ENCODE measurements at places on chromosomes 3 and 15. TPM values are rescaled to one million over a fixed set of nuclear protein-coding genes. Genes with fewer than 3 reads are reported as not detected.

DISP2 gene
- total RNA-seq, result 0.54 TPM

REC114 gene
- not detected for total RNA-seq

AP3B2 gene
- total RNA-seq, result not detected

GOLGA6B gene
- total RNA-seq, result not detected

ZNF860 gene
- total RNA-seq, result 0.81 TPM

PLA2G4E gene
- total RNA-seq, result not detected

ASB14 gene
- total RNA-seq, result not detected

UBAP1L gene
- 5.9 TPM for total RNA-seq

SIDT1 gene
- total RNA-seq, result 12.2 TPM

GRCh38 chr15:77393471-77393840 is 26.4 kb downstream of the PEAK1 start:
- H3K4me3 ChIP-seq, result no peak overlapping the region
- peaks cover 5% of the 10 kb centered on the region for H3K4me1 ChIP-seq
- peaks cover 15% of the 10 kb centered on the region for H3K36me3 ChIP-seq
- DNase-seq, result no peak
- no peak overlapping the region for H3K27ac ChIP-seq

- H3K4me3 ChIP-seq, result no peak overlapping the region
- H3K27ac ChIP-seq, result no peak overlapping the region
- H3K36me3 ChIP-seq, result no peaks in the 10 kb centered on the region
- H3K27me3 ChIP-seq, result peaks cover 33% of the 10 kb centered on the region
Observed at GRCh38 chr3:36381311-36381956, 1.1 kb downstream of the STAC start.

DNA sequence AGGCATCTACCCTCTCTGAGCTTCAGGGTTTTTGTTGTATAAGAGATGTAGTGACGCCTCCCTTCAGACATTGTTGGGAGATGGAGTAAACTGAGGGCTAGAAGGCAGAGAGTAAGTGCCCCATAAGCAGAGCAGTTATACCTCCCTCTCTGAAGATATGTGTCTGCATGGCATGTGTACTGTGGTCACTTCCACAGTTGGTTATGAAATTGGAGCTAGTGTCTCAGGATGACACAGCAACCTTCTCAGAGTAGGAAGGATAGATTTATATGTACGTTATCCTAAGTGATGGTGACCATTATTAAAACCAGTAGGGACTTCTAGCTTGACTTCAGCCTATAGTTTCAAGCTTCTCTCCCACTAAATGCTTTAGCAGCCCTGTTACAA is 17.9 kb downstream of the PXK start:
- H3K27ac ChIP-seq, result peak overlapping the region; percentile 88
- H3K4me3 ChIP-seq, result peak overlapping the region; percentile 71
- H3K27me3 ChIP-seq, result no peaks in the 10 kb centered on the region
- DNase-seq, result no peak
- peaks cover 83% of the 10 kb centered on the region for H3K4me1 ChIP-seq
- peaks cover 25% of the 10 kb centered on the region for H3K36me3 ChIP-seq

GRCh38 chr3:69720824-69721223 is 18.4 kb upstream of the MITF start:
- no peak overlapping the region for H3K27ac ChIP-seq
- H3K27me3 ChIP-seq, result peaks cover 3% of the 10 kb centered on the region
- H3K4me3 ChIP-seq, result no peak overlapping the region
- H3K36me3 ChIP-seq, result no peaks in the 10 kb centered on the region
- DNase-seq, result no peak
- H3K4me1 ChIP-seq, result no peaks in the 10 kb centered on the region

- no peak for DNase-seq
- no peak overlapping the region for H3K4me3 ChIP-seq
- H3K27me3 ChIP-seq, result no peaks in the 10 kb centered on the region
- peak overlapping the region; percentile 50 for H3K27ac ChIP-seq
Observed at GRCh38 chr15:75056036-75056435, 32.6 kb downstream of the PPCDC start.

DNA sequence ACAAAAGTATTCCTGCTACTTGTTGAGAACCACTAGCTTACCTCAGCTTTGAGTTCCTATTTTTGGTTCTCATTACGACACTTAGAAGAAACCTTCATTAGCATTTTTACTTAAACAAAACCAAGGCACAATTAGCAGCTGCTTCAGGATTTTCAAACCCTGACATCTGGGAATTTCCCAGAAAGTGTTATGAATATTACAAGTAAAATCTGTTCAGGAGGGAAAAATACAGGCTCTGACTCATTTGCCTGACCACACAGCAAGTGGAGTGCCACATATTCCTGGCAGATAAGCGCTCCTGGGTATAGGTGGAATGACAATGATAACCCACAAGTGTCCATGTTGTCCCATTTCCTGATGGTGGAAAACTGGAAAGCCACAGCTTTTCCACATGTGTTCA is 10.3 kb upstream of the RFTN1 start:
- no peak overlapping the region for H3K4me3 ChIP-seq
- H3K27ac ChIP-seq, result no peak overlapping the region
- no peaks in the 10 kb centered on the region for H3K27me3 ChIP-seq
- DNase-seq, result no peak

GRCh38 chr15:91472316-91472756 is 372.3 kb downstream of the SV2B start:
- H3K4me3 ChIP-seq, result peak overlapping the region; percentile 1
- DNase-seq, result no peak
- H3K4me1 ChIP-seq, result peaks cover 50% of the 10 kb centered on the region
- peaks cover 2% of the 10 kb centered on the region for H3K27me3 ChIP-seq
- H3K27ac ChIP-seq, result peak overlapping the region; percentile 42

GRCh38 chr3:56624725-56625124 is 58.3 kb downstream of the TASOR start:
- DNase-seq, result no peak
- no peak overlapping the region for H3K4me3 ChIP-seq
- H3K36me3 ChIP-seq, result peaks cover 48% of the 10 kb centered on the region
- no peak overlapping the region for H3K27ac ChIP-seq
- peaks cover 7% of the 10 kb centered on the region for H3K4me1 ChIP-seq

- no peaks in the 10 kb centered on the region for H3K4me1 ChIP-seq
- H3K4me3 ChIP-seq, result no peak overlapping the region
- peaks cover 3% of the 10 kb centered on the region for H3K36me3 ChIP-seq
- H3K27me3 ChIP-seq, result no peaks in the 10 kb centered on the region
- H3K27ac ChIP-seq, result no peak overlapping the region
Observed at GRCh38 chr3:43531835-43532234, 90.0 kb downstream of the ANO10 start.

DNA sequence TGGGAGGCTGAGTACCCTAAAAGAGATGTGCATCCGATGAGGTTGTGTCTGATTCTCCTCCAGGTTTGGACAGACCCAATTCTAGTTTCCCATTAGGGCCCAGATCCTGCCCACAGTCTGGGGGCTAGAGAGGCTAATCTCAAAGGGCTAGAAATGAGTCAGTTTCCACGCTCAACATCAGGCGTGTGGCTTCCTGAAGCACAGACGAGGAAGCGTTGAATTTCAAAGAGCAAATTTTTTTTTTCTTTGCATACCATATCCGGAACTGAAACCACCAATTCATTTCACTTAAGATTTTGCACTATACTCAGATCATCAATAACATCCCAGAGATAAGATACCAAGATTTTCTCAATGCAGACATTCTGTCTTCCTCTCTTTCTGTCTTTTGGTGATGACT is 173.8 kb upstream of the BCL6 start:
- peaks cover 3% of the 10 kb centered on the region for H3K27me3 ChIP-seq
- peaks cover 86% of the 10 kb centered on the region for H3K4me1 ChIP-seq
- peak; percentile 67 for DNase-seq
- H3K27ac ChIP-seq, result peak overlapping the region; percentile 93
- peak overlapping the region; percentile 62 for H3K4me3 ChIP-seq
- H3K36me3 ChIP-seq, result peaks cover 6% of the 10 kb centered on the region

GRCh38 chr3:158084651-158085050 is 21.6 kb downstream of the SHOX2 start:
- H3K27ac ChIP-seq, result no peak overlapping the region
- no peak overlapping the region for H3K4me3 ChIP-seq
- H3K27me3 ChIP-seq, result peaks cover 12% of the 10 kb centered on the region
- no peak for DNase-seq
- H3K4me1 ChIP-seq, result no peaks in the 10 kb centered on the region

DNA sequence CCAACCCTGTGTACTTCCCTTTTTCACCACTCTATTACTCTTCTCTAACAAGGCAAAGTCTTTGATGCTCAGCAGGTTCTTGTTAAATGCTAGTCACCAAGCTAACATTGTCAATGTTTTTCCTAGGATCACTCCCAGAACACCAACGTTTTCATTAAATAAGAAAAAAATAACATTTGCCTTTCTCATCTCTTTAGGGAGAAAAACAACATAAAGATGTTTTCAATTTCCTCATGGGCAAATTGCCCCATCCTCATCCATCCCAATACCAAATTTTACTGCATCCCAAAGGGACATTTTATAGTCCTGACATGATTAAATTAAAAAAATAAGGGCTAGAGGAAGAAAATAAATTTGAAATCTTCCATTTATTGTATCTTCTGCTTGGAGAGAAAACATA is 106.5 kb downstream of the SUCNR1 start:
- H3K4me3 ChIP-seq, result no peak overlapping the region
- no peaks in the 10 kb centered on the region for H3K36me3 ChIP-seq
- no peak overlapping the region for H3K27ac ChIP-seq

- H3K4me3 ChIP-seq, result no peak overlapping the region
- peaks cover 3% of the 10 kb centered on the region for H3K27me3 ChIP-seq
- H3K36me3 ChIP-seq, result peaks cover 3% of the 10 kb centered on the region
- no peaks in the 10 kb centered on the region for H3K4me1 ChIP-seq
- no peak for DNase-seq
Observed at GRCh38 chr3:17820704-17821103, 78.3 kb upstream of the TBC1D5 start.

DNA sequence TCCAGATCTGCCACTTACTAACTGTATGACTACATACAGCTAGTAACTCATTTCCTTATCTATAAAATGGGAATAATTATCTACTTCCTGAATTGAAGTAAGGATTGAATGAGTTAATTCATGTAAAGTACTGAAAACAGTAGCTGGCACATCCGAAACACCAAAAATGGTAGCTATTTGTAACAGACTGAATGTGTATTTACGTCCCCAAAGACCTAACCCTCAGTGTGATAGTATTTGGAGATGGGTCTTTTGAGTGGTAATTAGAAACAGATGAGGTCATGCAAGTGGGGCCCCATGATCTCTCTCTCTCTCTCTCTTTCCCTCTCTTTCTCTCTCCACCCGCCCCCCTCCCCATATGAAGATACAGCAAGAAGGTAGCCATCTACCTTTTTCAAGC is 146.2 kb downstream of the PLCH1 start:
- no peaks in the 10 kb centered on the region for H3K27me3 ChIP-seq
- no peak overlapping the region for H3K4me3 ChIP-seq
- no peaks in the 10 kb centered on the region for H3K4me1 ChIP-seq
- H3K36me3 ChIP-seq, result no peaks in the 10 kb centered on the region
- no peak overlapping the region for H3K27ac ChIP-seq
- no peak for DNase-seq

GRCh38 chr3:142498397-142499180 is 50.8 kb upstream of the XRN1 start:
- H3K36me3 ChIP-seq, result peaks cover 38% of the 10 kb centered on the region
- H3K4me3 ChIP-seq, result no peak overlapping the region
- peak overlapping the region; percentile 19 for H3K27ac ChIP-seq
- H3K4me1 ChIP-seq, result peaks cover 22% of the 10 kb centered on the region
- no peaks in the 10 kb centered on the region for H3K27me3 ChIP-seq
- no peak for DNase-seq

GRCh38 chr3:136042608-136043221 is 77.2 kb downstream of the PPP2R3A start:
- H3K27ac ChIP-seq, result no peak overlapping the region
- H3K36me3 ChIP-seq, result no peaks in the 10 kb centered on the region
- H3K27me3 ChIP-seq, result peaks cover 7% of the 10 kb centered on the region
- H3K4me1 ChIP-seq, result no peaks in the 10 kb centered on the region
- DNase-seq, result no peak

DNA sequence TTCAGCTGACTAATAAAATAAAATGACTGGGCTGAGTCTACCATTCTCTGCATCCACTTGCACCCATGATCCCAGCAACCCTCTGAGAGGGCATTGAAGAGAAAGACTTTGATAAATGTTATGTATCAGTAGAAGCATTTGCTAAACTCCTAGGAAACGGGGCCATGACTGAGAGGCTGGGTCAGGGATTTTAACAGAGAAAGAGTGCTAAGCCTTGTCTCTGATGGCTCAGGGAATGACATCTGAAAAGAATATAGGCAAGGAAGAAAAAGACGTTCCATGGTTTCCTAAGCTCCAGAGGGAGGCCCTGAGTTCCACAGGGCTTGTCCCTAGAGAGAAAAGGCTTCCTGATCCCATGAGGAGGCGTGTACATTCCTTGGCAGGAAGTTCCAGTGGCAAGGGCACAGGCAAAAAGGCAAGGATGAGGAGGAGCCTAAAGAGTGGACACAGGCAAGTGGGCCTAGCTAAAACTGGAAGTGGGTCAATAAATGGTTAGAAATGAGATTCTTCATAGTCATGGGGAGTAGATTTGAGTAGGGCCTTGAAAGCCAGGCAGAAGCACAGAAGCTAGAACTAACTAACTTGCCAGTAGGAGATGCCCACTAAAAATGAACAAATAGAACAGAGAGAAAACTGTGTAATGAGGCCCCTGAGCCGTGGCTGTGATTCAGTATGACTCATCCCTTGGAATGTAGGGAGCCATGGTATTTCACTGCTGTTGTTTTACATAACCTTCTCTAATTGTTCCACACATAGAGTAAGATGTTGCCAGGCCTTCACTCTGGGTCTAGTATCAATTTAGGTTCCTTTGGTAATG is 44.9 kb upstream of the MANF start:
- no peaks in the 10 kb centered on the region for H3K36me3 ChIP-seq
- DNase-seq, result no peak
- H3K4me1 ChIP-seq, result no peaks in the 10 kb centered on the region
- no peak overlapping the region for H3K4me3 ChIP-seq
- no peaks in the 10 kb centered on the region for H3K27me3 ChIP-seq

DNA sequence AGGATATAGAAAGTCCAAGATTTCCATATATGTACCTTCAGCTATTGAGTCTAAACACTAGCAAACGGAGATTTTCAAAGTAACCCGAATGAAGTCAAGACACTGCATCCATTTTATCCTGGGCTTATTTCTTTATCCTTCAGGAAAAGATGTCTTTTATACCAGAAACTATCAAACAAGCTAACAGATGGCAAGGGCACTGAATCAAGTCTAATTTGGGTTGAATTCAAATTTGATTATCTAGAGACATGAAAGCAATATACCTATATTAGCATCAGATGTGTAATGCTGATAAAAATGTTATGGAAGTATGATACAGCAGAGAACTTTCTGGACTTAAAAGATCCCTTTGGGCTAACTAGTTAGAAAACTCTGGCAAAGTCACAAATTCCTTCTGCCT is 138.3 kb upstream of the TSPAN3 start:
- no peak overlapping the region for H3K27ac ChIP-seq
- H3K27me3 ChIP-seq, result no peaks in the 10 kb centered on the region
- H3K4me3 ChIP-seq, result no peak overlapping the region
- no peak for DNase-seq
- H3K4me1 ChIP-seq, result no peaks in the 10 kb centered on the region

GRCh38 chr3:46368569-46368968 is 2.2 kb upstream of the CCR5 start:
- H3K27ac ChIP-seq, result peak overlapping the region; percentile 62
- peaks cover 85% of the 10 kb centered on the region for H3K4me1 ChIP-seq
- no peak overlapping the region for H3K4me3 ChIP-seq

GRCh38 chr3:158108445-158108985 is 1.4 kb upstream of the RSRC1 start:
- peaks cover 77% of the 10 kb centered on the region for H3K4me1 ChIP-seq
- H3K27me3 ChIP-seq, result peaks cover 54% of the 10 kb centered on the region
- DNase-seq, result no peak
- no peak overlapping the region for H3K27ac ChIP-seq
